ENCODE measurements at places on chromosomes 5 and 9. TPM values are rescaled to one million over a fixed set of nuclear protein-coding genes. Genes with fewer than 3 reads are reported as not detected.

The FBP2 gene
- not detected for total RNA-seq

The PAEP gene
- 6.3 TPM for total RNA-seq

The TEK gene
- 13.6 TPM for total RNA-seq

The PCDHGA6 gene
- total RNA-seq, result 7.3 TPM

GRCh38 chr5:173839117-173839713, 48.9 kb upstream of the CPEB4 start:
- peaks cover 4% of the 10 kb centered on the region for H3K4me1 ChIP-seq
- no peaks in the 10 kb centered on the region for H3K27me3 ChIP-seq
- H3K36me3 ChIP-seq, result no peaks in the 10 kb centered on the region
- no peak overlapping the region for H3K27ac ChIP-seq

DNA sequence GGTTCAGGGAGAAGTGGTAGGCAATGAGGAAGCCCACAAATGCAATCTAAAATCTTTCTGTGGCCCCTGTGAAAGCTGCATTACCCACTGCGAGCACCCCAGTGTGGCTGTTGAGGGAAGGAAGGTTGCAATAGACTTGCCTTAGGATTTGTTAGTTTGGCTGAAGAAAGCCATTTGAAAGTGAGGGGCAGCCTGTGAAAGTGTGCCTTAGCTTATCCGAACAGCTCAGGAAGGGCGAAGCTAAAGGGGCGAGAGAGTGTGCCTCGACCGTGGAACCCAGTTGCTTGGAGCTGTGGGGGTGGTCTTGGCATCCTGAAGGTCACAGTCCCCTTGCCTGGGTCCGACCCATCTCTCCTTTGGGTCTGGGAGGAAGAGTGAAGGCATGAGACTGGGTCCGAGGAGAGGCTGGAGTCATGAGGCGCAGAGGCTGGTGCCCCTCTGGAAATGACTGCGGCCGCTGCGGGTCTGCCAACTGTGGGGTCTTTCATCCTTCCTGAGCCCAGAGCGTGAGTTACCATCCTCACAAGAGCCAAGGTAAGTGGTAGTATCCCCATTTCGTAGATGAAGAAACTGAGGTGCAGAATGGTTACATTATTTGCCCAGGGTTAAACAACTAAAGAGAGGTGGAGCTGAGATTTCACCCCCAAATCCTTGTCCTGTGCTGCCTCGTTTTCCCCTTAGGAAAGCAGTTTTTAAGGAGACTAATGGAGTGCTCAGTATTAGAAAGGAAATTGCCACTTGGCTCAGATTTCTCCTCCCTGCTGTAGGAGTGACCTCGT, 24.4 kb downstream of the SLC25A25 start:
- DNase-seq, result no peak
- peaks cover 82% of the 10 kb centered on the region for H3K4me1 ChIP-seq
- no peak overlapping the region for H3K4me3 ChIP-seq
- no peaks in the 10 kb centered on the region for H3K27me3 ChIP-seq
- peak overlapping the region; percentile 92 for H3K27ac ChIP-seq

DNA sequence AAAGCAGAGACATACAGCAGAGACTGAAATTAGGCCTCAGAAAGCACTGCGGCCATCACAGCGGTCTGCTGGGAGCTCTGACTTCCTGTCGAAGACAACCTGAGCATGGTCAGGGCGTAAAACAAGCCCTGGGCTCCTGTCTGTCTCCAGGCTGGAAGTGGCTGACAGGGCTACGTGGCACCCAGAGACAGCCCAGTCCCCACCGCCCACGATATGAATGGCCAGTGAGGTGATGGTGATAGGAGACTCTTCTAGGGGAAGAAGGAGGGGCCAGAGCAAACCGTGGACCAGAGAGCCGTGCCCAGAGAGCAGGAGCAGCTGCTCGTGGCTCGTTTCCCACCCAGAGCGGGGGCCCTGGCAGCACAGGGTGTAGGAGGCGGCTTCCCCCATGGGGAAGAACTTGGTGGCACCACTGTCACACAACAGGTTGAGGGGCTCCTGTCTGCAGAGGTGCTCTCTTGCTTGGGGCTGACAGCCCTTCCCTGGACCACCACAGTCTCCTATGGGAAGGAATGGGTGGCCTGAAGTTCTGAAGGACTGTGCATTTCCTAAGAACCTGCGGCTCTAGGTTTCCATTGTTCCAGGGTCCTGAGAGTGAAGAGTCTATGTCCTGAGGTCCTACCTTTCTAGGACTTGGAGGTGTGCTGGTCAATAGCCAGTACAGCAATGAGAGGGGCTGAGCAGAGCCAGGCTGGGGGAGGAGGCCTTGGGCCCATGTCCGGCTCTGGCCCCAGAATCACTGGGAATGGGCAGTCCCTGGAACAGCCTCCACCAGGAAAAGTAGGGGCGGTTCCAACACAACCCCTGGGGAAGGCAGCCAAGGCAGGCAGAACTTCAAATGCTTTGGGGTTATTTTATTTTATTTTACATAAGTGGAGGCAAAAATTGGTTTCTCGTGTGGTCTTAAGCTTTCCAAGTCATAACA, 56.4 kb downstream of the BARX1 start:
- no peaks in the 10 kb centered on the region for H3K27me3 ChIP-seq
- H3K36me3 ChIP-seq, result no peaks in the 10 kb centered on the region
- no peak overlapping the region for H3K27ac ChIP-seq
- no peak overlapping the region for H3K4me3 ChIP-seq
- peak; percentile 5 for DNase-seq

GRCh38 chr5:138610918-138611677, 35.9 kb upstream of the HSPA9 start:
- peak; percentile 58 for DNase-seq
- H3K27ac ChIP-seq, result no peak overlapping the region
- peaks cover 18% of the 10 kb centered on the region for H3K4me1 ChIP-seq
- H3K27me3 ChIP-seq, result no peaks in the 10 kb centered on the region

- H3K4me1 ChIP-seq, result no peaks in the 10 kb centered on the region
- no peaks in the 10 kb centered on the region for H3K27me3 ChIP-seq
- H3K4me3 ChIP-seq, result no peak overlapping the region
- no peak for DNase-seq
- H3K27ac ChIP-seq, result no peak overlapping the region
Observed at GRCh38 chr9:35716230-35716629, 15.8 kb downstream of the TLN1 start.

GRCh38 chr9:37329576-37329975, 92.9 kb upstream of the GRHPR start:
- H3K27me3 ChIP-seq, result no peaks in the 10 kb centered on the region
- no peak overlapping the region for H3K4me3 ChIP-seq

DNA sequence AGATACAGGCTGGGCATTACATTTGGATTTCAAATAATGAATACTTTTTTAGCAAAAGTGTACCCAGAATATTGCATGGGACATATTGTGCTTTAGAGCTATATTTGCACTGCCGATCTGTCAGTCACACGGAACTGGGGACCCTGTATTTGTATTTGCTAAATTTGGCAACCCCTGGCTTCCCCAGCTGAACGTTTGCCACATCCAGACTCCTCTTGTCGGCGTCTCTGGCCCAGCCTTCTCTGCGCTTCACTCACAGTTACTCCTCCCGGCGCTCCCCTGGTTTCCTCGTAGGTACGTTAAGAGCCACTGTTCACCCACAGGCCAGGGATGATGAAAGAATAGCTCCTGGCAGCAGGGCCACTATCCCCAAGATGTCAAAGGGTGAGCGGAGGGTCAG, 58.7 kb downstream of the NSUN2 start:
- H3K27me3 ChIP-seq, result no peaks in the 10 kb centered on the region
- no peak overlapping the region for H3K27ac ChIP-seq
- no peaks in the 10 kb centered on the region for H3K4me1 ChIP-seq
- H3K4me3 ChIP-seq, result no peak overlapping the region
- DNase-seq, result no peak

DNA sequence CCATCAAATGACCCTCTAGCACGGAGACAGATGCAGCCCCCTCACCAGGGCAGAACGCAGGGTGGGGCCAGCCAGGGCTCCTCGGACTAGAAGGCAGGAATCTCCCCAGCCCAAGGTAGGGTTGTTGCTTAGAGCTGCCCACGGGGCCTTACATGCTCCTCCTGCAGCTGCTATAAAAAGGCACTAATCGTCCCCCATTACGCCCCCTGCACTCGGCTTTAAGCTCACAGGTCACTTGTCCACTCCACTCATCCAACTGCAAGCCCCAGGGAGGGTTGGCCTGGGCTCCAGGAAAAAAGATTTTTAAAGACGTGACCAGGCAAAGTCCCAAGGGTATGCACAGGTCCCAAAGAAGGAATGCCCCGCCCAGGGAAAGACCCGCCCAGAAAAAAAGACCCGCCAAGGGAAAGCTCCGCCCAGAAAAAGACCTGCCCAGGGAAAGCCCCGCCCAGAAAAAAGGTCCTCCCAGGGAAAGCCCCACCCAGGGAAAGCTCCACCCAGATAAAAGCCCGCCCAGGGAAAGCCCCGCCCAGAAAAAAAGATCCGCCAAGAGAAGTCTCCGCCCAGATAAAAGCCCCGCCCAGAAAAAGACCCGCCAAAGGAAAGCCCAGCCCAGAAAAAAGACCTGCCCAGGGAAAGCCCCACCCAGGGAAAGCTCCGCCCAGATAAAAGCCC, 11.1 kb downstream of the GRIN1 start:
- no peak for DNase-seq
- no peaks in the 10 kb centered on the region for H3K36me3 ChIP-seq
- no peak overlapping the region for H3K4me3 ChIP-seq
- H3K4me1 ChIP-seq, result no peaks in the 10 kb centered on the region
- no peaks in the 10 kb centered on the region for H3K27me3 ChIP-seq
- H3K27ac ChIP-seq, result no peak overlapping the region

DNA sequence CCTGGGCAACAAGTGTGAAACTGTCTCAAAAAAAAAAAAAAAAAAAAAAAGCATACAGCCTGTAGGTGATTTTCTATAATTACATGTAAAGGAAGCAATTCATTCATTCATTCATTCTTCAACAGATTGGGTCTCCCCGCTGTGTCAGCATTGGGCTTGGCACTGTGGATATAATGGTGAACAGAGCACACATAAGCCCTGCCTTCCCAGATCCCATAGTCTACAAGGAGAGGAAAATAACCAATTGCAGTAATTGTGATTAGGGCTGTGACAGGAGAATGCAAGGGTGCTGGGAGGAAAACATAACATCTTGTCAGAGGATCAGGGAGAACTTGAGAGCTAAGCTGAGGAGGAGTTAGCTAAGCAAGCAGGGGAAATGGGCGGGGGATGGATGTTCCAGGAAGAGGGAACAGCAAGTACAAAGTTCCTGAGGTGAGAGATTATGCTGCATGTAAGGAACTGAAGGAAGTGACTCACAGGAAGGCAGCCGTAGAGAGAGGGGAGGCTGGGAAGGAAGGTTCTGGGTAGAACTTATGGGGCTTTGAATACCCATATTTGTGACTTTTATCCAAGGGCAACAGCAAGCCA, 24.0 kb upstream of the KLF9 start:
- peak; percentile 87 for DNase-seq
- no peaks in the 10 kb centered on the region for H3K27me3 ChIP-seq
- H3K36me3 ChIP-seq, result no peaks in the 10 kb centered on the region
- peak overlapping the region; percentile 86 for H3K27ac ChIP-seq

DNA sequence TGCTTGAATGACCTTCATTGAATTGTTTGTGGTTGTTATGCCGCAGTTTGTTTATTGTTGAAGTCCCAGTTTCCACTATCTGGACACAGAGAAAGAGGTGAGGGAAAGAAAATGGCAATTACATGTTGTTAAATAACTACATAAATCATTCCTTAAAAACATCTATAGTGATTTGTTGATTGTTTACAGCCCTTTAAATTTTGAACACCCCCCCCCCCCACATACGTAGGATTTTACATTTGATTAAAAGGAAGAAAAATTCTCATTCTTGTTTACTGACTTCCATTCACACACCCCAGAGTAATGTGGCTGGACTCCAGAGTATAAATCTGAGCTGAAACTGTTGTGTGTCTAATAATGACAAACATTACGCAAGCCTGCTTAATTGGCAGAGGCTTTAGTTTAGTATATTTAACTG, 87.1 kb upstream of the FAM174A start:
- no peak for DNase-seq
- no peaks in the 10 kb centered on the region for H3K36me3 ChIP-seq
- no peaks in the 10 kb centered on the region for H3K27me3 ChIP-seq
- H3K4me3 ChIP-seq, result no peak overlapping the region

DNA sequence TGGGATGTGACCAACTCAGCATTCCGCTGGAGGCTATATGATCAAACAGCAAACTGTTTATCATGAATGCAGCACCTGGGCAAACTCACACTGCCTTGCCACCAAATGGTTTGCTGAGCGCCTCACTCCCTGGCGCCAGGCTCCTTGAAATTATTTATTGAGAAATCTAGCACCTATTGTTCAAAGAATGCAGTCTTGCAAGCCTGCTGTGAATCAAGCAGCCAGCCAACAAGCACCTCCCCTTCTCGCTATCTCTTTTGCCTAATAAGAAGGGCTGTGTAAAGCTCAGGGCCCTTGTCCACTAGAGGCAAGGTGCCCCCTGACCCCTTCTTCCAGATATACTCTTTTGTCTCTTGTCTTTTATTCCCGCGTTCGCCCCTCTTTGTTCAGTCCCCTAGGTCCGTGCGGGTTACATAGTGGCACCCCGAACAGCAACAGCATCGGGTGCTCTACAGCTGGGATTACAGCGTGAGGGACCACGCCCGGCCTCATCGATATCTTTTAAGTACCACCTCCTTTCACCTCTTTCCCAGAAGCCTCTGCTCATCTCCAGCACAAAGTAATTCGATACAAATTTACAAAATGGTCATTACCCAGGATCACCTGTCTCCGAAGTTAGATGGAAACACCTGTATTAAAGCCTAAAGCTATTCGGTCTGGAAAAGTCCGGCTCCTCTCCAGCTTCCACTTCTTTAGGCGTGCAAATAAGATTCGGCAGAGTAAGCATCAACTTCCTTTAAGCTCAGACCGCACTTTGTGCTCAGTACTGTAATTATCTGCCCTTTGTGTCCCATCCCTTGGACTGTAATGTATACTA, 896 bp downstream of the RIGI start:
- H3K27ac ChIP-seq, result peak overlapping the region; percentile 86
- H3K27me3 ChIP-seq, result no peaks in the 10 kb centered on the region
- no peak for DNase-seq
- H3K4me3 ChIP-seq, result peak overlapping the region; percentile 73

DNA sequence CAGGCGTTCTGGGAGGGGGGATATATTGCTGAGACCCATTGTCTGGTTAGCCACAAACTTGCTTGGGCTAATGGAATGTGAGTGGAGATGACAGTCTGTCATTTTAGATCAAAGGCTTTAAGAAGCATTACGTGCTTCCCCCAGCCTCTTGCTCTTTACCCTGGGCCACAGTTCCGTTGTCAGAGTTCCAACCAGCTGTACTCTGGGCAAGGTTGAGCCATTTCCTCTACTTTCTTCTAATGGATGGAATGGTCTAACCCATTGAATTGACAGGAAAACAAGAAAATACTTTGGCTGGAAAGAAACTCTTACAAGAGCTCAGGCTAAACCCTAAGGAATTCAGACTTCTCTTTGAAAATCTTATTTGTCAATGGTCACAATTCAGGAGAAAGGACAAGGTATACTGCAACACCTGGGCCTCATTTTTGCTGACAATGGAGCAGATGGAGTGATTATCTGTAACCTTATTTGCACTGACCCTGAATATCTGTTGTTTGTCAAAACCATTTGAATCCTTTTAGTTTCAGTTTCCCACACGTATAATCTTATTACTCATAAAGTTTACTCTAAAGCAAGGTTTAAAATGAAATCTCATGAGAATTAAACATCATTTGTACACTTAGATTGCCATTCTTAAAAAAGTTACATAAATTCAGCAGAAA, 231.4 kb downstream of the PDE4D start:
- no peaks in the 10 kb centered on the region for H3K27me3 ChIP-seq
- no peak for DNase-seq
- peak overlapping the region; percentile 24 for H3K27ac ChIP-seq
- no peaks in the 10 kb centered on the region for H3K36me3 ChIP-seq
- peaks cover 3% of the 10 kb centered on the region for H3K4me1 ChIP-seq
- H3K4me3 ChIP-seq, result peak overlapping the region; percentile 11

GRCh38 chr5:127650022-127650421, 1.1 kb downstream of the CTXN3 start:
- peaks cover 8% of the 10 kb centered on the region for H3K4me1 ChIP-seq
- no peak overlapping the region for H3K4me3 ChIP-seq
- H3K27ac ChIP-seq, result no peak overlapping the region
- H3K36me3 ChIP-seq, result no peaks in the 10 kb centered on the region
- H3K27me3 ChIP-seq, result no peaks in the 10 kb centered on the region
- DNase-seq, result no peak

Data from upper lobe of left lung (tissue), 6 donors.